ENCODE measurements at places on chromosomes 6 and 20.

- no peak for DNase-seq
Measured at GRCh38 chr6:159655409-159655988, 37.5 kb downstream of the SOD2 start.

- no peak for DNase-seq
Measured at GRCh38 chr6:115909923-115910546, 150.7 kb downstream of the FRK start.

DNA sequence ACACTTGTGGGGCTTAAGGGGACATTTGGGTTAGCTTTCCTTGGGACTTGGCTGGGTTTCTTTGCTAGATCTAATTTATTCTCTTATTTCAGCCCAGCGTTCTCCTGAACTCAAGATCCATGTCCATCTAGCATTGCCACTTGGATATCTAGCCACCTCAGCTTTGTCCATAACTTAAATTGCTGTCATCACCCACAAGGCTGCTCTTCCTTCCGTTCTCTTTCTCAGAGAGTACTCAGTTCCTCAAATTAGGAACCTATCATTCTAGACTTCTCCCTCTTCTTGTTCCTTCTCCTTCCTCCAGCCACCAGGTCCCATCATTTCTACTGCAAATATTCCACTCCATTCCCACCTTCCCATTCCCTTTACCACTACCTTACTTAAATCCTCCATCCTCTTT, 4.3 kb downstream of the SMIM26 start:
- DNase-seq = no peak

GRCh38 chr20:19735446-19735845, 22.6 kb upstream of the RIN2 start:
- DNase-seq = no peak

GRCh38 chr20:33971147-33971975, 22.4 kb upstream of the RALY start:
- no peak for DNase-seq

DNA sequence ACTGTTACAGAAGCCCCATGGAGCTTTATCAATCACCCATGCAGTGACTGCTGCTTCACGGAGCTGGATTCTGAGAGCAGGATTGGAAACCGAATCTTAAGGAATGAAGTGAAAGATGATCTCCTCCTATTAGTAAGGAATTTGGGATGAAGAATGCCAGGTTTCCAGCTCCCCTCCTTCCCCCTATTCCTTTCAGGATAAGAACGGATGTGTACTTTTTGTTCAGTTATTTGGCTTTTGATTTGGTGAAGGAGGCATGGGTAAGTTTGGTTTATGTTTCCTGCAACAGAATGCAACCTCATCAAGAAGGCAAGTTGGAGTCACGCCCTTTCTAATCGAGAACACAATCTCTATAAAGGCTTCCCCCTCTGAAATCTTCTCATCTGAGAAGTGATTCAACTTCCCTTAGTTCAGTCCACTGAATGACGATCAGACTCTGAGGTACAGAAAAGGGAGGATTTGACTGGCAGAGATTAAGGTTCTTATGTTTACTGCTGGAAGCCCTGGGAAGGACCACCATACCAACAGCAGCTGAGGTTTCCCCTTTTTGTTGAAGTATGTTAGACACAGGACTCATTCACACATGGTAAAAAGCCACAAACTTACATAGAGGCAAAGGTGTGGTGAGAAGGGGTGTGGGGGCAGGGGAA, 5.5 kb downstream of the ELMO2 start:
- no peak for DNase-seq

- no peak for DNase-seq
Measured at GRCh38 chr6:24949020-24949569, 13.3 kb upstream of the RIPOR2 start.

DNA sequence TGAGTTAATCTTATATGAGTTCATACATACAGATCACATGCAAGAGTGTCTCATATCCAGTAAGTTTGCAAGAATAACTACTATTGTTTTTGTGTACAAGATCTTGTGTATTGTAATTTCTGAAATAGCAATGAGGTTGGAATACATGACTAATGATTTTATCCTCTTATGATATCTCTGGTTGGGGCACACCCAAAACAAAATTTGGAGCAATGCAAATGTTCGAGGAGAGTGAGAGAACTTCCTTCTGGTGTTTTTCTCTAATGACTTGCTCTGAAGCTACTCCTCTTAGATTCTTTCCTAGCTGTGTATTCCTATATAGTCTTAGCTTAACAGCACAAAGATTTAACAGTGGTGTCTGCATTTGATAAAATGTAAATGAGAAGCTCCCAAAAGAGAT, 252.5 kb downstream of the LAMA2 start:
- no peak for DNase-seq

- DNase-seq = no peak
Measured at GRCh38 chr20:427849-428657, 20.0 kb downstream of the RBCK1 start.

DNA sequence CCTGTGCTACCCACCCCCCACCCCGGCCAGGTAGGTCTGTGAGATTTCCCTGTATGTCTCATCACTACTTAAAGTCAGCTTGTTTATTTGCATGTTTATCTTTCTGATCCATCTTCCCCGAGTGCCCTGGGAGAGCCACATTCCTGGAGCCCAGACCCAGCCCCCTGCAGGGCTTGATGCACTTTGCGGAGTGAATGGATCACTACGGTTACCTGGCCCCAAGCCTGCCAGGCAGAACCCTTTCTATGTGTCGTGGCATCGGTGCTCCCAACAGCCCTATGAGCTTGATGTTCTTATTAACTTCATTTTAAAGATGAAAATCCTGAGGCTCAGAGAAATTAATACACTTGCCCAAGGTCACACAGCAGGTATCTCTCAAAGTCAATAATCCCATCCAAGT, 13.6 kb upstream of the SLCO4A1 start:
- DNase-seq = no peak

DNA sequence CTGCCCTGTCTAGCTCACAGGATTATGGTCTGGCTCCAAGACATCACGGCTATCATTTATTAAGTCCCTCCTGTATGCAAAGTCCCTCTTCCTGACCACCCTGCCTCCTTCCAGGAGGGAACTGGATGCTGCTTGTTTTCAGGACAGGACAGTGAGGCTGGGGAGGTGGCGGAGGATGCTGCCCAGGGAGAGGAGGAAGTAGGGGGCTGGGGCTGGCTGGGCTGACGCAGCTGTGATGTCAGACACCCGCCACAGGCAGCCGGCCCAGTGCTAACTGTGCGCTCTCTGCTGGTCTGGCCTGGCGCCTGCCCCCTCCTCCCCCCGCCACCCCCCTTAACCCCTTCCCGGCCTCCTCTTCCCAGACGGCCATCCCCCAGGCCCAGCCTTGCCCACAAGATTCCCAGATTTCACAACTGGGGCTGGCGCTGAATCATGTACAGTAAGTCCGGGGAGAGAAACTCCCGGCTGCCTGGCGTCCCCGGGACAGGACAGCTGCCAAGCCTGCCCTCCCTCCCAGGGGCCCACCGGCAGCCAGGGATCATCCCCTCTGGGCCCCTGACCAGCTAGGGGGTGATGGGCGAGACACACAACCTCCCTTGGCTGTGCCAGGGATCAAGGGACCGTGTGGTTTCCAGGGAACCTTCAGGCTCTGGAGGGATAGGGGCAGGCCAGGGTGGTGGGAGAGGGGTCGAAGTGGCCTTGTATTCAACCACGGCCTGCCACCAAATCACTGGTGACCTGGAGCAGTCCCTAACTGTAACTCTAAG, 118.1 kb downstream of the CEBPB start:
- DNase-seq = no peak

DNA sequence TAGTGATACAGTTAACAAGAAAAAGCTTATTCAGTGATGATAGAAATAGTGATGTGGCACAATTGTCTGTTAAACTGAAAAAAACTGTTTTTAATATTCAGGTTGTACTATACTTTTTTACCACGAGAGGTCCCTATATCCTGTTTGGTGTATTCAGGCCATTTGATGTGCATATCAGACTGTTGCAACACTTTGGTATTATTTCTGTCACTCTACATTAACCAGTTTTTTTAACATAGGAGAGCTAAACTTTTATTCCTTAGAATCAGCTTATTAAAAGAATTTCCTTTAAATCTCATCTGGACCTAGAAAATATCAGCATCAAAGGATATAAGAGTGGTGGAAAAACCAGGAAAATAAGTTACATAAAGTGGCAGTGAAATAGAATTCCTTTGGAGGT, 36.8 kb downstream of the TSPYL4 start:
- DNase-seq = no peak

- no peak for DNase-seq
Measured at GRCh38 chr6:71229477-71229876, 59.1 kb upstream of the OGFRL1 start.

DNA sequence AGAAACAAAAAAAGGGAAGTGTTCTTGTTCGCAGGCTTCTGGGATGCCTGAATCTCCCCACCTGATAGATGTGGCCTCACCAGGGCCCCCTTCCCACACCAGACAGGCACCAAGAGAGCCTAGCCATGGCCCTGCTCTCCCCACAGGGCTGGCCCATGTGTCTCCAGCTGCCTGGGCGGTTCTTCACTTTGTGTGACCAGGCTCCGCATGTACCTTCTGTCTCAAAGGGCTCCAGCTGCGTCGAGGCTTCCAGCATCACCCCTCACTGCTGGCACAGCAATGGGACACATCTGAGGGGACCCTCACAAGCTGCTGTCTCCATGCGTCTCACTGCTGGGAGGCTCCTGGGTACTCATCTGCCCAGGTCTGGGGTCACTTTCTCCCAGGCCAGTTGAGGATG, 362.9 kb downstream of the ZFAND3 start:
- DNase-seq = no peak

- DNase-seq = no peak
Measured at GRCh38 chr6:161162722-161163121, 111.1 kb downstream of the AGPAT4 start.

- DNase-seq = no peak
Measured at GRCh38 chr6:23091795-23092194, 522.4 kb downstream of the HDGFL1 start.

DNA sequence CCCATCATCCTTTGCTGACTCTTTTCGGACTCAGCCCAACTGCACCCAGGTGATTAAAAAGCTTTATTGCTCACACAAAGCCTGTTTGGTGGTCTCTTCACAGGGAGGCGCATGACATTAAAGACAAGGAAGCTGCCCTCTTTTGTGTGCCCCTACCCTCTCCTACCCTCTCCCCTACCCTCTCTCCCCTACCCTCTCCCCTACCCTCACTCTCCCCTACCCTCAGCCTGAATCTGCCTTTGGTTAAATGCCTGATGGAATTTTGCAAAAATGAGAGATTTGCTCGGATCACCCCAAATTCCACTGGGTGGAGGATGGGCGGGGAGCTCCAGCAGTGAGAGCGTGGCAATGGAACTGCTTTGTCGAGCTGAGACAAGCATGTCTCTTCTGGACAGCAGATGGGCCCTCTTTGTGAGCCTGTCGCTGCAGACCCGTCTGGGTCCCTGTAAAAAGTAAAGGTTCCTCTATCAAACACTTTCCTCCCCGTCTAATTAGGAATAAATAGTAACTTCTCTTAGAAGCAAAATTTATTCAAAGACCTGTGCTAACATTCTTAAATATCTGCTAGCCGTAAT, 76.4 kb upstream of the MLN start:
- DNase-seq = no peak

DNA sequence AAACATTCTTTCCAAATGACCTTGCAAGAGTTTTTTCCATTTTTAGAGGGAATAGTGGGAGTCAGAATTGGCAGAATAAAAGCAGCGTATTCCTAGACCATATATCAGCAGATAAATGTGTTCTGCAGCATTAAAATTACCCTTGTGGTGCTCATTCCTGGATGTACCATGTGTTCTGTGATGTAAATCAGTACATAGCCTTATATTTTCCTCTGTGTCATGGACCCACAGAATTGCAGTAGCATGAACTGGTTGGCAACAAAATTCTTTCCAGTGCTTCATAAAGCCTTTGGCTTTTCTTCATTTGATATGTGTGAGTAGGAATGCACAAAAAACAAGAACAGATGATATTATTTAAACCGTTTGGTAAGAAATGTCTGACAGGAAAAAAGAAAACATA, 32.5 kb downstream of the ANKEF1 start:
- DNase-seq = no peak

GRCh38 chr6:154942770-154943169, 52.3 kb upstream of the TIAM2 start:
- no peak for DNase-seq

- no peak for DNase-seq
Measured at GRCh38 chr20:51195990-51196389, 173.1 kb upstream of the KCNG1 start.
